ENCODE measurements at places on chromosomes 7 and 10.

GRCh38 chr7:18494821-18495408 is 634 bp upstream of the HDAC9 start:
- peak; percentile 5 for DNase-seq

GRCh38 chr10:130934293-130935127 is 377.0 kb downstream of the TCERG1L start:
- no peak for DNase-seq

- no peak for DNase-seq
Measured at GRCh38 chr10:43061760-43062159, 15.1 kb upstream of the RET start.

DNA sequence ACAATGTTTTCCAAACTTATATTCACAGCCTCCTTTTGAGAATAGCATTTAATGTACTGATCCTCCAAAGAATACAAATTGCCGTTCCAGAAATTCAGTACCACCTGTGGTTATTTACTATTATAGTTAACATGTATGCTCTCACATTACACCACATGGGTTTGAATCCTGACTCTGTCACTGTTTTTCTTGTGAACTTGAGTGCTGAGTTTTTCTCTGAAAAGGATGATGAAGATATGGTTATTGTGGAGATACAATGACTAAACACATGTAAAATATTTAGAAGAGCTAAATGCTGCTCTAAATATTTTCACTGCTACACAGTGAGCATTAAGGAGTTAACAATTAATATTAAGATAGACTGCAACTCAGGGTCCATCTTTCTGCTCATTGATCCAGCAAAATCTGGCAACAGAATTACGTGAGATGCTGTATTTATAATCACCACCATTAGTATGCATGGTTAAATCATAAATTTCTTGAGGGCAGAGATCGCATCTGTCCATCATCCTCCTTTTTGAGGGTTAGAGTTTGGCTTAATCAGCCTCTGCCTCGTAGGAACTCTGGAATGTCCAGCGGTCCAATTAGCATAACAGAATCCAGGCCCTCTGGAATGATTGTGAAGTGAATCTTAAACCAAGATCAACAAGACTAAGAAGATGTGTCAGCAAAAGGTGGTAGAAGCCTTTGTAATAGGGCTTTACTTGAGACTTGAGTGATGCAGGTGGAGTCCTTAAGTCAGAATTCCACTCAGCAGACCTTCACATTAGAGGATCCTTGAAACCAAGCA is 152.8 kb downstream of the MACC1 start:
- DNase-seq, result no peak

- no peak for DNase-seq
Measured at GRCh38 chr10:3779158-3779741, 5.8 kb downstream of the KLF6 start.

GRCh38 chr10:84198206-84198915 is 4.0 kb downstream of the CDHR1 start:
- no peak for DNase-seq

- no peak for DNase-seq
Measured at GRCh38 chr7:73549176-73549575, 8.3 kb downstream of the BCL7B start.

DNA sequence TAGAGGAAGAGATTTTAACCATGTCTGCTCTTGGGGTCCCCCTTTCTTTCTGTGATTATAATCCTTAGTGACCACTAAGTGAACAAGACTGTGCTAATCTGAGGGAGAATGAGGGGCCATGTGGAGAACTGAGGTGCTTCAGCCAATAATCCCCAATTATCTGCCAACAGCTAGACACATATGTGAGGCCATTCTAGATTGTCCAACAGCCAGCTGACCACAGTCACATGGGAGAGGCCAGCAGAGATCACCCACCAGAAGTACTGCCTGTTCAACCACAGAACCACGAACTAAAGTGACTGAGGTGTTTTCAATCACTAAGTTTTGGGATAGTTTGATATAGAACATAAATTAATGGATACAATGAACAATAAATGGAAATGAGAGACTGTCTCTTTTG is 74.3 kb downstream of the SEMA3E start:
- DNase-seq, result no peak

- DNase-seq, result peak; percentile 62
Measured at GRCh38 chr10:97497572-97498075, 598 bp downstream of the MMS19 start.

- no peak for DNase-seq
Measured at GRCh38 chr7:37558320-37559096, 109.8 kb upstream of the ELMO1 start.

DNA sequence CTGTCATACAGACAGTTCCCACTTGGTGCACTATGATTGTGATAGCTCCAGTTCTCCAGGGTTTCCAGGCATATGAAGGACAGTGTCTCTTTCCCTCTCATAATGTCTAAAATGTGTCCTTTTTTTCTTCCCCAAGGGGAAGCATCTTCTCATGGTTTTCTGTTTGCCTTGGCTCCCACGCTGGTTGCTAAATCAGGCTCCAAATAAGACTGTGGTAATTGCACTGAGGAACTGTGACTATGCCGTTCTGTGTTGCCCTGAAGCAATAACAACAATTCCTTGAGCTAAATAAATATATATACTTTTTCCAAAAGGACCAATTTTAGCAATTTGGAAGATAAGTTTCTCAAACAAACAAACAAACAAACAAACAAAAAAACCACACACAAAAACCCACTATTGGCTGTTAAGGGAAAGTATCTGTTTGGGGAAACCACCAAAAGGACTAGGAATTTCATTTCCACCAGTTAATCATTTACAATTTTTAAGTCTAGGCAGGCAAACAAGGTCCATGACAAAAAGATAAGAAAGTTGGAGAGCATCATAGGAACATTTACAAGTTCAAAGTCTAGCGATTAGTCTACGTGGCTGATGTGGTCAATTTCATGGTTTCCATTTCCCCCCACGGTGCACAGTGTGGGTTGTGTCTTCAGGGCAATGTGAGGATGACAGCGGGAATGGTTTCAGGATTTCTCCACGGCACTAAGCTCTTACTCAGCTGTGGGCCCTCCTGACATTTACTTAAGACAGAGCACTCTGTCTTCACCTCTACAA is 62.4 kb downstream of the THNSL1 start:
- no peak for DNase-seq

DNA sequence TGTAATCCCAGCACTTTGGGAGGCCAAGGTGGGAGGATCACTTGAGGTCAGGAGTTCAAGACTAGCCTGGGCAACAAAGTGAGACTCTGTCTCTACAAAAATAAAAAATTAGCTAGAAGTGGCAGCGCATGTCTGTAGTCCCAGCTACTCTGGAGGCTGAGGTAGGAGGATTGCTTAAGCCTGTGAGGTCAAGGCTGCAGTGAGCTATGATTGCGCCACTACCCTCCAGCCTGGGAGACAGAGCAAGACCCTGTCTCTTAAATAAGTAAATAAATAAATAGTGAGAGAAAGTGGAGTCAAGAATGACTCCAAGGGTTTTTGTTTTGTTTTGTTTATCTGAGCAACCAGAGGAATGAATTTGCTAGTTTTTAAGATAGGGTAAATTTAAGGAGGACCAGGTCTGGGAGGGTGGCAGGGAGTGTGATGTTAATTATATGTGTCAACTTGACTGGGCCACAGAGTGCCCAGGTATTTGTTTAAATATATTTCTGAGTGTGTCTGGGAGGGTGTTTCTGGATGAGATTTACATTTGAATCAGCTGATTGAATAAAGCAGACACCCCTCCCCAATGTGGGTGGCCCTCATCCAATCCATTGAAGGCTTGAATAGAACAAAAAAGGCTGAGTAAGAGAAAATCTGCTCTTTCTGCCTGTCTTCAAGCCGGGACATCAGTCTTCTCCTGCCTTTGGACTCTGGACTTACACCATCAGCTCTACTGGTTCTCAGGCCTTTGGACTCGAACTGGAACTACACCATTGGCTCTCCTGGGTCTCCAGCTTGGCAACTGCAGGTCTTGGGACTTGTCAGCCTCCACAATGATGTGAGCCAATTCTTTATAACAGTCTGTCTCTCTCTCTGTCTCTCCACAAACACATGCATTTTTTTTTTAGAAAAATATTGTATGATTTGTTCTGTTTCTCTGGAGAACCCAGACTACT is 23.5 kb downstream of the IMPDH1 start:
- no peak for DNase-seq

DNA sequence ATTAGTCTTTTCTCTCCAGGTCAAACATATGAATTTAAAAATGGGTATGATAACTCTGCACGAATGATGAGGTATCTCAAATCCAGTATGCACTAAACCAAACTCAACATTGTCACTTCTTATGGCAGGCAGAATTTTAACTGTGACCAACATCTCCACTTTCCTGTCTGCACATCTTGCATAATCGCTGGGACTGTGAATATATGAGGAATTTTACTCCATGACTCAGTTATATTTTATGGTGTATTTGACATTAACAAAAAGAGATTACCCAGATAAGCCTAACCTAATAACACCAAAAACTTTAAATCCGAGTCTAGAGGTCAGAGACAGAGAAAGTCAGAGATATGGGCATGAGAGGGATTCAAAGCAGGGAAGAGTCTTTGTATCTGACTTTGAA is 454.5 kb upstream of the SEMA3D start:
- no peak for DNase-seq

DNA sequence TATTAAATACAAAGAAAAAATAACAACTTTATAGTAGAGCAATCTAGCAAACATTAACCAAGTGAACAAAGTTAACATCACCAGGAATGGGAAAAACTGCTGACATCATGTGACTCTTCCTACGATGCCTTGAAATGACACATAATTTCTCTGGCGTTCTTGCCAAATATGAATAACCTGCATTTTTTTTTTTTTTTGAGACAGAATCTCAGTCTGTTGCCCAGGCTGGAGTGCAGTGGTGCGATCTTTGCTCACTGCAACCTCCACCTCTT is 126.5 kb upstream of the VKORC1L1 start:
- no peak for DNase-seq

GRCh38 chr10:55858730-55859129 is 502.3 kb downstream of the ZWINT start:
- DNase-seq, result no peak

GRCh38 chr7:5472432-5473315 is 49.0 kb upstream of the TNRC18 start:
- DNase-seq, result peak; percentile 21

DNA sequence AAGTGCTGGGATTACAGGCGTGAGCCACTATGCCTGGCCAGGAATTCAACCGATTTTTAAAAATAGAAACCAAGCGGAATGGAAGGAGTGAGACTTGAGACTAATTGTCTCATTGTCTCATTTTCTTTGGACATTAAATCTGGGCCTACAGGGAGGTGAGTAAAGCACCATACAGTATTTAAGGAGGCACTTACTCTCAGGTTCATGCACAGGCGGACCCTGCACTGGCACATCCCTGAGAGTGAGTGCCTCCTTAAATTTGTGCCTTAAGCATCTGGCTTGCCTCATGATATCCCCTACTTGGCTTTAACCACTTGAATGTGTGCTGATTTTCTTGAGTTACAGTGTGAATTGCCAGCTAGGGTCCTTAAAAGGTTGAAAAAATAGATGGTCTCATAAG is 10.6 kb downstream of the UBE3C start:
- DNase-seq, result no peak

DNA sequence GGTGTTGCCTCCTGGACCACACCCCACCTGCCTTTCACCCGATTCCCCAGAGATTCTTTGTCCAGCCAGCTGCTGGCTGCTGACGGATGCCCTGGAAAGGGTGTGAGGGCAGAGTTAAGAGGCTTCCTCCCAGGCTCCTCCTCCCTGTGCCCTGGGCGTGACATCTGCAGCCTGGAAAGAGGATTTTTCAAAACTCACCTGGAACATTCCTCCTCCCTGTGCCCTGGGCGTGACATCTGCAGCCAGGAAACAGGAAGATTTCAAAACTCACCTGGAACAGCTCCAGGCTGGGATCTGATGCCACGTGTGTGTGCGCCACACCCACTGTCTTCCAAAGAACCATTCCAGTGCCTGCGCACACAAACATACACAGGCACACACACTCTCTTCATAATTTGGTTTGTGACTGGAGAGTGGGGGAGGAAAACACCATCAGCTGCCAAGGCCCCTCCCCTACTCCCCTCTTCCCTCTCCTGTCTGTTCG is 5.2 kb downstream of the MARVELD1 start:
- no peak for DNase-seq

- DNase-seq, result no peak
Measured at GRCh38 chr10:114342976-114343375, 61.3 kb downstream of the AFAP1L2 start.

GRCh38 chr10:119282446-119282845 is 75.1 kb downstream of the GRK5 start:
- DNase-seq, result no peak

DNA sequence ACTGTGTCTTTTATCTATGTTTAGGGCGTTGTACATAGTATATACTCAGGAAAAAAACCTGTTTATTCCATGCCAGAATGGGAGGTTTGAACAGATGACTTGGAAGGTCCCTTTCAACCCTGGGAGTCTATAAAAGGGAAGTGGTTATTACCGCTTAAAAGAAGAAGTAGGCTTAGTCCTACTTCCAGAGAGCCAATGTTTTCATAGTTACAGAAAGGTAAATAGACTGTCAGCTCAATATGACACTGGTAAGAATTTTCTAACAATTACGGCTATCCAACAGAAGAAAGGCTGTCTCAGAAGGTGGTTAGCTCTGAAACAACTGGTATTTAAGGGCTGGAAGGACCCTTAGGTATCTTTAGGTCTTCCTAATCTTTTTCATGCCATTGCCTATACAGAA is 1.1 kb upstream of the TFAM start:
- DNase-seq, result peak; percentile 65

GRCh38 chr10:7971949-7972348 is 82.5 kb upstream of the GATA3 start:
- no peak for DNase-seq

GRCh38 chr10:102545997-102546396 is 42.2 kb downstream of the SUFU start:
- no peak for DNase-seq

GRCh38 chr7:76133839-76134238 is 67.9 kb upstream of the SRRM3 start:
- DNase-seq, result no peak

GRCh38 chr7:77242068-77242467 is 42.4 kb upstream of the FGL2 start:
- DNase-seq, result no peak

DNA sequence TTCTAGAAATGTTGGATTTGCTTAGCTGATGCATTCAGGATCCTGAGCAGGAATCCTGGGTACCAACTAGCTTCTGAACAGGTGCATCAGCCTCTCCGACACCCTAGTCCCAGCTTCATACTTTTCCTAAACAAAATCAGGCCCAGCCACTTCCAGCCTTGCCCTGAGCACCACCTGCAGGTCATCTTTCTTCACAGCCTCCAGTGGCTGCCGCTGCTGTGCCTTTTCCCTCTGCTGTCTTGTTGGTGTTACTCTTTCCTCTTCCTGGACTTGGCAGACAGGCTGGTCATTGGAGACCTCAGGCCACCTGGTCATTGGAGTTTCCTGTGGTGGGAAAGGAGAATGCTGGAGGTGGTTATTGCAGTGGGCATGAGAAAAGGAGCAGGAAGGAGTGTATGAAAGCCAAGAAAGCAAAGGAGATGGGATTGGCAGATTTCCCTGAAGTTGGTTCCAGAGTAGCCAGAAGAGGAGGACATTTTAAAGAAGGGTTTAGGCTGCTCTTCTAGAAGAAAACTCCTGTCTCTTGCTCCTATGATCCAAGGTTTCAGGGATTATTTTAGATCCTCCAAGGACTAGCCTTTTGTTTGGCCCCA is 48.2 kb upstream of the NFKB2 start:
- DNase-seq, result peak; percentile 5
